Stimulated activated CD4-positive, alpha-beta T cell treated with anti-CD3 and anti-CD28 coated beads, Interleukin-12 subunit alpha, Interleukin-12 subunit beta, amount 100 ng/mL, for 4 hours (primary cell): ENCODE measurements at places on chromosomes 3 and 15.

DNA sequence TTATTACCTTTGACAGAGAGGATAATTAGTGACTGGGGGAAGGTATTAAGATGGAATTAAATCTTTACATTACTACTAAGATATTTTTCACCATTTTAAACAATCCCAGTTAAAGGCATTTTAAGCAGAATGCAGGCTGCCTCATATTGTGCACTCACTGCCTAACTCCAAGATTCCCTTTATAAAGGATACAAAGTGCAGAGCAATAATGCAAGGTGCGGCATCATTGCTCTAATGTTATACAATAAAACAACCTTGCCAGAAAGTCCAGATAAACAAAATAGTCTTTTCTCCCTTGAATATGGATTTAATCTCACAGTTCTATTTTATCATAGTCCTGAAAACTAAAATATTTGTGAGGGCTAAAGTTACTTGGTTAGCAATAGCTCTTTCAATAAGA lies 1031.6 kb upstream of the SEMA6D start:
- no peak for DNase-seq

DNA sequence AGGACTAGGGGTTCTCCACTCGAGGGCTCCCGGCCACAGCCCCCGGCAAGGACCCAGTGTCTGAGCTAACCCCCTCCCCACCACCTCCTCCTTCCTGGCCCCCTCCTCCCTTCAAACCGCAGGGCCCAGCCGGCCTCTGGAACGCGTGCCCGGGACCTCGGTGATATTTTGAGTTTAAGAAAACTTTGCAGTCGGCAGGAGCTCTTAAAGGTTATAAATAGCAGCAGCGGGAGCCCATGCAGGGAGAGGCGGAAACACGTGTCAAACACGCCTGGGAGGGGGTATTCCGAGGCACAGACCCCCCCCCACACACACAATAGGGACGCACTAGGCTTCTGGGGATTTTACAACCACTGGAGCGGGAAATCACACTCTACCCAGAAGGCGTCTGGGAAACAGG lies 3.1 kb upstream of the PTH1R start:
- no peak for DNase-seq

- DNase-seq: no peak
Measured at GRCh38 chr15:99619712-99620111, 53.9 kb downstream of the MEF2A start.

DNA sequence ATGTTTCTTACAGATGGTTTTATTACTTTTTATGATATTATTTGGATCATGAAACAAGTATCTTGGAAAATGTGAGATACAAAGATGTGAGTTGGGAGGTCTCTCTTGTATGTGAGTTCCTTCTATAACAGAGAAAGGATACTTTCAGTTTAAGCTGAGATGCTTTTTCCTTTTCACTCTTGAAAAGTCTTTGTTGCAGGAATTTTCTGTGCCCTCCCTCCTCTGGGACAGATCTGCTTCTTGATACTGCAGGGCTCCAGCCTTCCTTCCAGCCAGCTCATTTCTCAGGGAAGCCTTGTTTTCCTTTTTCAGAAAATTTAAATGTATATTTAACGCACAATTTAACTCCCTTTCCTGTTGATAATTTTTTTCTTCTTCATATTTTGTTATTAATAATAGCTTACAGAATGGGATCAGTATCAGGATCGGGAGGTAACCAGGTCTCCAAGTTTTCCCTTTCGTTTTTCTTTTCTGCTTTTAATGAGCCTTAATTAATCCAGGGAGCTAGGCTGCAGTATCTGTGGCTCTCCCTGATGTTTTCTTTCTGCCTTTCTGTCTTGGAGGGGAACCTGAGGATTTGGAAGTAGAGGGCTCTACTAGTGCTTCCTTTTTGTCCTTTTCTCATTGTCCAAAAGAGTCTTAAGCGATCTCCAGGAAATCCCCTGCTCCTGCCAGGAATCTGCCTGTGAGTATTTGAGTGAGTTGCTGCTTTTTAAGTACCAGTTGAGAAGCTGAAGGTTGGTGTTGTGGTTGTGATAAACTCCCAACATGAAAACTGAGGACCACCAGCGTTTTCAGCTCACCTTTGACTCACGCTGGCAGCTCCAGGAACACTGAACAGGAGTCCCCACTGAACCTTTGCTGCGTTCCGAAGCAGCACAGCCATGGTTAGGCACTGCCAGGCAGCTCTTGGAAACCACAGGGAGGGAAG lies 105.7 kb downstream of the IGF1R start:
- DNase-seq: no peak

DNA sequence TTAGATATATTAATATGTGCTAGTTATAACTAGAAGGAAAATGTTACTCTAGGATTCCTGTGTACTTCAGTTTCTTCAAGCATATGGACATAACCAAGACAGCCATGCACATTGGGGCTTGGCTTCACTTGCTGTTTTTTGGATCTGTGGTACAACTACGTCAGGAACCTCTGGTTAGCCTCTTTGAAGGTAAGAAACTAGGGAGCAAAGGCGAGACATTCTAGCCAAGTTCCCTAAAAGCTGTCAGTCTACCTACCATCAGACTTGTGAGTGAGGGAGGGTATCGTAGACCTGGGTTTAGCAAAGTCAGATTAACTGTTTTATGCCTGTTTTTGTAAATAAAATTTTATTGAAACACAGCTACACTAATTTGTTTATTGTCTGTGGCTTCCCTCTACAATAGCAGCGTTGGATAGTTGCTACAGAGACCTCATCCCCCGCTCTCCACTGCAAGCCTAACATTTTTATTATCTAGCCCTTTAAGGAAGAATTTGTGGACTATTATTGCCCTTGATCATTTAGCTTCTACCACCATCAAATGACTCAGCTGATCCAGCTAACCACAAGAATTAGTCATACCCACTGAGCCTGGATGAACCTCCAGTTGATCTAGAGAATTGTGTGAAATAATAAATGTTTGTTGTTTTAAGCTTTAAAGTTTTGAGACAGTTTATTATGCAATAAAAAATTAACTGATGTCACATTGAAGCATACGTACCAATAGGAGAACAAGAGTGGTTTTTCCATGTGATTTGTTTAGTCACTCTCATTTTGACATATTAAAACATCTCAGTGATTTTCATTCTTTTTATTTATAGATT lies 58.1 kb downstream of the RSRC1 start:
- no peak for DNase-seq

GRCh38 chr3:169227911-169228310 lies 435.6 kb downstream of the MECOM start:
- DNase-seq: no peak

DNA sequence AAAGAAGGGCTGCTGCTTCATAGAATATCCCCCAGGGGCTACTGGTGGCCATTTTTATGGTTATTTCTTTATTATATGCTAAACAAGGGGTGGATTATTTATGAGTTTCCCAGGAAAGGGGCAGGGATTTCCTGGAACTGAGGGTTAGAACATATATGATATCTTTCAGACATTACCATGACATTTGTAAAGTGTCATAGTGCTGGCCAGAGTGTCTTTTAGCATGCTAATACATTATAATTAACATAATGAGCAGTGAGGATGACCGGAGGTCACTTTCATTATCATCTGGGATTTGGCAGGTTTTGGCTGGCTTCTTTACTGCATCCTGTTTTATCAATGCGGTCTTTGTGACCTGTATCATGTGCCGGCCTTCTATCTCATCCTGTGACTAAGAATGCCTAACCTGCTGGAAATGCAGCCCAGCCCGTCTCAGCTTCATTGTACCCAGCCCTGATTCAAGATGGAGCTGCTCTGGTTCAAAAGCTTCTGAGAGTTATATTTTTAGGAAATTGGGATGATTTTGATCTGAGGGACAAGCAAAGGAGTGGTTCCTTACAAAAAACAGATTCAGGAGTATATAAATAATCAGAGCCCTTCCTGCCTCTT lies 9.1 kb upstream of the ZBTB20 start:
- no peak for DNase-seq

GRCh38 chr15:38905632-38906031 lies 341.0 kb upstream of the RASGRP1 start:
- DNase-seq: no peak

- no peak for DNase-seq
Measured at GRCh38 chr3:126721246-126721645, 17.2 kb downstream of the CHCHD6 start.

DNA sequence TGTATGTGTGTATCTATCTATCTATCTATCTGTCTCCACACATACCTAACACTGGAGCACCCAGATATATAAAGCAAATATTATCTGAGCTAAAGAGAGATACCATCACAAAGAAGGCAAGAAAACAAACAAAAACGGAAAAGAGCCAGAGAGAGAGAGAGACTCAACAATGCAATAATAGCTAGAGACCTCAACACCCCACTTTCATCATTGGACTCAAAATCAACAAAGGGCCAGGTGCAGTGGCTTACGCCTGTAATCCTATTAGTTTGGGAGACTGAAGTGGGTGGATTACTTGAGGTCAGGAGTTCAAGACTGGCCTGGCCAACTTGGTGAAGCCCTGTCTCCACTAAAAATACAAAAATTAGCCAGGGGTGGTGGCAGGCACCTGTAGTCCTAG lies 23.4 kb downstream of the NCBP2 start:
- no peak for DNase-seq
